Activated CD8-positive, alpha-beta memory T cell treated with anti-CD3 and anti-CD28 coated beads for 4 hours (primary cell): ENCODE measurements at places on chromosomes 3 and 15.
A peak's percentile ranks its signal among the peaks of the same experiment; 100 is the strongest.

GRCh38 chr3:179015551-179016020 lies 56.0 kb downstream of the ZMAT3 start:
- peak; percentile 41 for DNase-seq

GRCh38 chr15:101006931-101007691 lies 88.0 kb downstream of the LRRK1 start:
- peak; percentile 33 for DNase-seq

DNA sequence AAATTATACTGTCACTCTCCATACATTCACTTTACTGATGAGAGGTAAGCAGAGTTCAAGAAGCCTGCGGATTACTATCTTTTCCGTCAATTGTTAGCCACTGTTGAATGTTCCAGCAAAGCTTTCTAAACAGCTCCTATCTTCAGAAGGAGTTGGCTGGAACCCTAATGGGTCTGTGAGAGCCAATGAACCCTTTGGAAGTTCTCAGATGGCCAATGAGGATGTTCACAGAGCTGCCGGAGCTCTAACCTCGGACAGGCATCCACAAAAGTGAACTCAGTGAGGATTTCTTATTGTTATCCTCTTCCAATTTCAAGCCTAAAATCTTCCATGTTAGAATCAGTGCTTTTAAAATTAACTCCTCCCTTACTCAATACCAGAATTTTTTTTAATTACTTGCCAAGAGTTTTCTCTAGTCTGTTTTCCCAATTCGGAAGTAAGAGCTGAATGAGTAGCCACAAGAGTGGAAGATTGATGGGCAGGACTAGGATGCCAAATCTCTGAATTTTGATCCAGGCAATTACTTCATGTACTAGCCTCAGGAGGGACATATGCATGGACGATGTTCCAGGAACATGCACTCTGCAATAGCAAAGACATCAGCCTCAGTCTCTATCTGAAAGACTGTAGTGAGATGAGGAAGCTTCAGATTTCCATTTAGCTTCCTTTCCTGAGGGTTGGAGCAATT lies 78.1 kb downstream of the AGBL1 start:
- DNase-seq = no peak

GRCh38 chr15:49225572-49226281 lies 55.7 kb downstream of the GALK2 start:
- no peak for DNase-seq

DNA sequence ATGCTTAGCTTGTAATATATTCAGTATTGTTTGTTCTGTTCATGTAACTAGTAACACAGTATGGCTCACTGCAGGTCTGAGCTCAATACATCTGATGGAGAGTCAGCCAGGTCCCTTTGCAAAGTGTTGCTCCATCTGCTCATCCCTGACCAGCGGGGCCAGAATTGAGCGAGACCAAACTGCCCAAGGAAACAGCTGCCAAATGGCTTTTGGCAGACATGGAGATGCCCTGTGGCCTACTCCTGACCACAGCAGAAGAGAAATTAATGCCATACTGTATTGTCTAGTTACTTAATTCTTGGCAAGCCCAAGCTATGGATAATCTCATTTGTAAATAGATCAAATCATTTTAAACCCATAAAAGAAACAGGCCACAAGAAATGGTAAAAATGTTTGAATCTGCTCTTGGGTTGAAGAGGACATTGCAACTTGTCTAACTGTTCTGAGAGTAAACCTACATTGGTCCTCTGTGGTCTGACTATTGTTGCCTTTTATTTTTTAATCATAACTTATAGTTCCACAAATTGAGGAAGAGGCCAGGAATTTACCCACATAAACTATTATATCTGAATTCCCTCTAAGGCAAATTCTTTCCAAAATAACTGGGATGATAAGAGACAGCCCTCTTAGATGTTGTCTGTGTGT lies 209.5 kb downstream of the EBLN2 start:
- DNase-seq = no peak

- DNase-seq = no peak
These were observed 24.4 kb downstream of the NR2F2 start for GRCh38 chr15:96354731-96355567.

GRCh38 chr3:158918451-158918850 lies 116.6 kb downstream of the MFSD1 start:
- DNase-seq = no peak

DNA sequence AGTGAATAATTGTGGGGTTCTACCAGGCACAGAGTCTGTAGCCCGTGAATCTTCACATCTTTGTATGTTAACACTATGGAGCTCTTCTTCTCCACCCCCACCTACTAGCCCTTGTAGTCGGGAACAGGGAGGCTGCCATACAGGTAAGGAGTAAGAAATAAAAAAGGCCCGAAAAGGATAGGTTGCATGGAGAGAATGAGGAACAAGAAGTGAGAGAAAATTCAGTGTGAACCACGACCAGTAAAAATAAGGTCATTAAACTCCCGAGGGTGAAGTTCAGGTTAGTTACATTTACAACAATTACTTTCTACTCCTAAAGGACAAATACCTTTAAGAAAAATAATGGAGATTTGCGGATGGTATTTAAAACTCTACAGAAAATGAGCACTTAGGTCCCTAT lies 53.3 kb downstream of the OSBPL10 start:
- no peak for DNase-seq

- no peak for DNase-seq
These were observed 238.5 kb upstream of the ROBO1 start for GRCh38 chr3:80006315-80006714.

GRCh38 chr3:99920481-99921376 lies 103.1 kb downstream of the CMSS1 start:
- DNase-seq = no peak
